Stimulated activated CD4-positive, alpha-beta T cell treated with anti-CD3 and anti-CD28 coated beads, Interleukin-12 subunit alpha, Interleukin-12 subunit beta, amount 100 ng/mL, for 4 hours (primary cell): ENCODE measurements at places on chromosomes 7 and 10.

GRCh38 chr7:124724507-124725192 lies 40.9 kb downstream of the GPR37 start:
- no peak for DNase-seq

DNA sequence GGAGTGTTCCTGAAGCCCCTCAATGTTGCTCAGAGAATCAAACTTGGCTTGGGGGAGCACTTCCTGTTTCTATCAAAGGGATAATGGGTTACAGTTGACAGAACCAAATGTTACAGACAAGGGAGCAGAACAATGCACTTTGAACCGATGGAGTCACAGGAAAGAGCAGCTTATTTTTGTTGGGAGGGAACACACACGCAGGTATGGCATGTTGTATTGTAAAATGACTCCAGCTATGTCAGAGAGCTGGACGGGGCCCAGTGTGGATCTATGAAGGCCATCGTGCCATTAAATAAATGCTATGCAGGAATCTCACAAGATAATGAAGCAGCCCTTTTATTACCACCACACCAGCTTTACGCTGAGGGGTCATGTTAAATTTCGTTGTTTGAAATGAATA lies 35.1 kb downstream of the RHOBTB1 start:
- DNase-seq, result no peak

DNA sequence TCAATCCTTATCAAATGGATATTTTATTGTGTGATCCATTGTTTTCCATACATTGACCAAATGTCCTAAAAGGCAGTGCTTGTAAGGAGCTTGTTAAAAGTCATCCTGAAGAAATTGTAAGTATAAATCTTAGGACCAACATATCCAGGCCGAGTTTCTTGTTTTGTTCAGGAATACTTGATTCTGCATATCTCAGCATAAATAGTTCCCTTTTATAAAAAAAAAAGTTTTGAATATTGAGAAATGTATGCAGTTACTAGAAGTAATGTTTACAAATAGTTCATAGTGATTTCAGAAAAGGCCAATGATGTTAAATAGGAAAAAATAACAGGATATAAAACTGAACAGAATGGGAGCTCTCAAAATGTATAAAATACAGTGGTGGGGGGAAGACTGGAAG lies 6.6 kb downstream of the GRID1 start:
- DNase-seq, result no peak

- DNase-seq, result no peak
Measured at GRCh38 chr7:65992526-65992925, 10.5 kb upstream of the GUSB start.

DNA sequence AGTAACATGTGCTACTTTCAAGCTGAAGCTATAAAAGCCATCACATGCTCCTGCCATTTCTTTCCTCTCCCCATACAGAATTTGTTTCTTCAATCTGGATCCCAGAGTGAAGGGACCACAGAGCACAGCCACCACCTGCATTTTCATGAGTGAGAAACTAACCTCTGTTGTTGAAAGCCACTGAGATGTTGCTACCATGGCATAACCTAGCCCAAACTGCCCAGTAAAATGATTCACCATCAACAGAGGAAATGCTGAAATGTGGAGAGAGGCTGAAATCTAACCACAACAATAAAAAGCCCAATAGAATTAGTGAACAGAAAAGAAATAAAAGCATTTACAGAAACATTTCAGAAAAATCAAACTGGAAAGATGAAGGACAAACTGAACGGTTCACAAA lies 125.2 kb downstream of the AMPH start:
- no peak for DNase-seq

DNA sequence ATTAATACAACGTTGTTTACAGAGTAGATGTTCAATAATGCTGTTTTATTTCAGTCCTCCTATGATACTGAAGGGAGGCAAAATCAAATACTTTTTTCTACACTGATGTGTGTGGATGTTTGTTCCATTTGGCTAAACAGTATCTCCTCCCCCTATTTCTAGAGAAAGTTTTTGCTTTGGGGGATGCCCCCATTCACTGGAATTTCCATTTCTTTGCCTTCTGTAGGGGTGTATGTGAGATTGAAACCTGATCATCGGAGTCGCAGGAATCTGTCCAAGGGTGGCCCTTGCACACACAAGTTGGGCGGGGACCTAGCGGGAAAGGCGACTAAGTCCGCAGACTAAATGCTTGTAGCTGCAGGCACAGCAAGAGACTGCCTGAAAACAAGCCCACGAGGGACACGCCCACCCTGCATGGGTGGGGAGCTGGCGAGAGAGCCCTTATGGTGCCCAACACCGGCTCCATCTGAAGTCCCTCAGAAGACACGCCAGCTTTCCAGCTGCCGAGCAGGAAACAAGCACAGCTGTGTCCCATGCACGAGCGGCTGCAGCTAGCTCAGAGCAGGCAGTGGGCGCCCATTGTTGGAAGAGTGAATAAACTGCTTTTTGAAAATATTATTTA lies 58.0 kb downstream of the ESYT2 start:
- no peak for DNase-seq

DNA sequence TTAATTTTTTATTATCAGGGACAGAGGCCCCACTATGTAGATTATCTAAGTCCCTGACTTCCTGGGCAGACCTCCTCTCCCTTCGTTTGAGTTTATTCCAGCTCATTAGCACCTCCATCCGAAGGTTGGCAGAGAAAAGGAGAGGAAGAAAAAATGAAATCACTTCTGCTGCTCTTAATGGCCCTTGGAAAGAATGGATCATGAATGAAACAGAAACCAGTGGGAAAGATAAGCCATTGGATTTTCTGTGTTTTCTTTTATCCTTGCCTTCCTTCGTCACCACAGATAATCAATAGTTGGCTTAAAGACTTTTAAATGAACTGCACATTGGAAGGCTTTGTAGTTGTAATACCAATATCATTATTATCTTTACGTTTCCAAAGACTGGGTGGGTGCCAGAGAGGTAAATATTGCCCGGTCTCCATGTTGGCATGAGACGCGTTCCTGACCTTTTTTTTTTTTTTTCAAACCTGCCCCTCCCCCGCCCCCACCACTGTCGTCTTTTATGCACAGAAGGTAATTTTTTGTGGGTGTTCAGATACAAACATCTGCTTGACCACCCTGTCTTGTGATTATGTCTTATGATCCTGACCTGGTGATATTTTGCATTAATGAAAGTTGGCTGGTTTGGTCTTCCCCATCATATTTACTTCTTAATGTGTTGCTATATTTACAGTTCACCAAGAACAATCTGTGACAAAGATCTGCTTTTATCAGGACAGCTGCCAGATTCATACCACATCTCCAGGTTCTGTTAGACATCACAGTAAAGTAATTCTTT lies 116.8 kb downstream of the ARID5B start:
- DNase-seq, result no peak

DNA sequence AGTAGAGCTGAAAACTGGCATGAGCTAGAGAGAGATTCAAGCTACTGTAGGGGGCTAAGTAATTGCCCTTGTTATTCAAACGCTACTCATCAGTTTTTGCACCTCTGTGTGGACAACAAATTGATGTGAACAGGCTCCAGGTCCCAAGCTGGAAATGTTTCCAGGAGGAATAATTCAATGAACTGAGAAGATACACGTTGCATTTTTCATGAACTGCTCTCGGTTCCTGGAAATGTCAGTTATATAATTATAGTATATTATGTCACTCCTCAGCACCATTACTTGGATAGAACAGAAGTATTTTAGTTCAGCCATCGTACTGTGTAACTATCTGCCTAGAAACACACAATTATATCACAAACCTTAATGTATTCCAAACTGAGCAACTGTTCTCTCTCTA lies 65.9 kb upstream of the A1CF start:
- no peak for DNase-seq

- peak; percentile 29 for DNase-seq
Measured at GRCh38 chr10:24723788-24724380, at the start of gene ARHGAP21. Gene ARHGAP21 (minus strand): TSS chr10:24723887. CDS start chr10:24721899, 1,988 bp downstream.

GRCh38 chr7:2585446-2585845 lies 26.7 kb downstream of the IQCE start:
- no peak for DNase-seq

DNA sequence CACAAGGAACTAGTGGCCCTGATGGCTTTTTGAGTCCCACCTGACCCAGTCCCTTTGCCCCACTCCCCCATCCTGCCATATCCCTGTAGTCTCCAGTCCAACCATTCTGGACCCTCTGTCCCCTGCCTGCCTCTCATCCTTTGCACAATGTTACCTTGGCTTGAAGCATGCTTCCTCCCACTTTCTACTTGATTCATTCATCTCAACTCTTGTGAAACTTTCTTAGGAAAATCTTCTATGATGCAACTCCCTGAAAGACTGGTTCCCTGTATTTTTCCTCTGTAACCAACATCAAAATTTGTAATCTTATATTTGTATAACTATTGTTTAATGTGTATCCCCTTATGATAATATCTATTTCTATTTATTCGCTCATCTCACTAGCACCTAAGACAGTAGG lies 151.5 kb downstream of the LRRTM3 start:
- no peak for DNase-seq

GRCh38 chr10:68559251-68559650 lies 886 bp upstream of the TET1 start:
- no peak for DNase-seq

DNA sequence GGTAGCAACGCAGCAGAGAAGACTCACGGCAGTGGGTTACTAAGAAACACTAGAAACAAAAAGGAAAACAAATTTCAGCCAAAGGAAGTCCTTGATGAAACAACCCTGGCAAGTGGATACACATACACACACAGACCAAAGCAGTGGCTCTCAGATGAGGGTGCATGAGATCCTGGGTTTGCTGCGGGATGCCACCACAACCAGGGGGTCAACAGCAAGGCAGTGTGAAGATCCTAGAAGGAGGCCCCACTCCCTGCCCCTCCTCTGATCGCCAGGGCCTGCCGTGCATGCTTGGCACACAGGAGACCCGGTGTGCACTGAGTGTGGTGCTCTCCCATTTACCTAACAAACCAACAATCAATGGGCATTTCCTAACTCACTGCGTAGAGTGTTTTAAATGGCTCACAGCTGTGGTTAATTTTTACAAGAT lies 252.3 kb upstream of the KLF14 start:
- no peak for DNase-seq

DNA sequence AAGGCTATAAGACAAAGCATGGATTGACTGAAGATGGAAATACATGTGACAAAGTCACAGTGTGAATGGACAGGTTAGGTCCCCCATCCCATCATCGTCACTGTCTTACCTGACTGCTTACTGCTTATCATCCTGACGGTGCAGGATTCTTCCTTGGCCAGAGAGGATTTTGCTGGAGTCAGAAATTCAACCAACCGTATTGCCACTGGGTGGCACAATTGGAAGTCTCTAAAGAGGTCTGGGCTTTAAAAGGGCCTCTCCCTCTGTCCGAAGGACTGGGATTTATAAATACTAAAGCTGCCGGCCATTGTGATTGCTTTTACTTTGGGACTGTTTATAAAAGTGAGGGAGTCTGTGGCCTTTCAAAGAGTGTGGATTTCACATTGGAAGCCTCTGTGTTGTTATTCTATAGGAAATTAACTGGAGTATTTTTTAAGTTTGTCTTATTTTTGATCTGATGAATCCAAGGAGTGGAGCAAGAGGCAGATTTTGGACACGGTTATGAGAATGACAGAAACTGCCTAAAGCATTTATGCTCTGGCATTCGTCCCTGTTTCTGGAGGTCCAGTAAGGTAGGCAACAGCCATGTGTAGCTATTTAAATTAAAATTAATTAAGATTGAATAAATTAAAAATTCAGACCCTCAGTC lies 113.3 kb upstream of the CREB5 start:
- no peak for DNase-seq

- DNase-seq, result no peak
Measured at GRCh38 chr7:1746491-1746975, 76.5 kb downstream of the ELFN1 start.

DNA sequence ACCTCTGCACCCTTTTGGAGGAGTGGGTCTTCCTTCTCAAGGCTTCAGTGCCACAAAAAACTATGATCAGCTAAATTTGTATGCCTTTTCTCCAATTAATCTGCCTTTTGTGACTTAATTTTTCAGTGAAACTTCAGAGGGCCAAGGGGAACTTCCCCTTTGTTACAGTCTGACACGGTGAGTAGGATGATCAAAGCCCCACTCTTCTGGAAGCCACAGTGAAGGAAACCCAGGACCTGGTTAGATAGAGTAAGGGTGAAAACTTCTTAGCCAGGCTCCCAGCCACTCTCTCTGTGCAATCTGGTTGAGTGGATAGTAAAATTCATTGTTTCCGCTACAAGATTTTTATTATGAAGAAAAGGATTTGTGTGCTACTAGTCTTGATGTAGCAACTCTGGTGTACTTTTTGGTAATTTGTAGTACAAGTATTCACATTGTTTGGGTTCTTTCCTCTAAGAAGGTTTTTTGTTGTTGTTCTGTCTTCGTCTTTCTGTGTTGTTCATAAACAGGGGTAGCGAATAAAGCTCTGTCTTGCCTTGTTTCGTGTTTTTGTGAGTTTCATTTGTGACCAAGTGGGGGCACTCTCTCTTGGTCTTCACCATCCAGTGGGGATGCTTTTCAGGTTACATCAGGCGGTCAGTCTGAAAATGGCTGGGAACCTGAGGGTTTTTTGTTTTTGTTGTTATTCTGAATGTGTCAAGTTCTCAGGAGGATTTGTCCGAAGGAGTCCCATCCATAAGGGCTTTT lies 268.5 kb upstream of the NPSR1 start:
- no peak for DNase-seq

- no peak for DNase-seq
Measured at GRCh38 chr10:94383530-94383929, 18.8 kb upstream of the TBC1D12 start.

DNA sequence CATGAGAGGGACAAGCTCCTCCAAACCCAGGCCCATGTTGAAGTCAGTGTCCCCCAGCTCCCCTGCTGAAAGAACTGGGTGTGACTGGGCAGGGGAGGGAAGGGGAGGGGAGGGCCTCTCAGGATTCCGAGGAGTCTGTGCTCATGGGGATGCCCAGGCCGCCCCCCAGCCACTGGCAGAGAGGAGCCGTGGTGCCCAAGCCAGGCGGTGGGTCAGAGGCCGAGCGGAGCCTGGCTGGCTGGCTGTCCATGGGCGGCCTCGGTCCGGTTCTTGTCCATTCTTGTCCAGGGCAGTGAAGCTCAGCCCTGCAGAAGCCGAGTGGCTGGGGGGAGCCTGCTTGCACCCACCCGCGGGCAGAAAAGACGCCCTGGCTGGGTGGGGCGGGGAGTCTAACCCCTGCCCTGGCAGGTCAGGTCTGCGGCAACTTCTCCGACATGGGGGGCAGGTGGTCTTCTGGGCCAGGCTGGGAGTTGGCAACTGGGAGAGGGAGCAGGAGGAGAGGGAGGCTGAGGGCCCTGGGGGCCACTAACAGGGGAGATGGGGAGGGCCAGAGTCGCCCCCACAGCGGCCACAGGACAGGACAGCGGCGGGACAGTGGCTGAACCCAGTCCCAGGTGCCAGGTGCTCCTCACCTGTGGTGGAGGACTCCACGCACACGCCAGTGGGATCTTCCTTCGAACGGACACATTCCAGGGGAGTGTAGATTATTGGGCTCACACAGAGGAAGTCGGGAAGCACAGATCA lies 54.1 kb downstream of the FOXL3 start:
- DNase-seq, result no peak

GRCh38 chr7:150357771-150358427 lies 10.7 kb upstream of the REPIN1 start:
- DNase-seq, result no peak

GRCh38 chr7:152451356-152451755 lies 15.6 kb upstream of the KMT2C start:
- no peak for DNase-seq

- no peak for DNase-seq
Measured at GRCh38 chr7:139725858-139726484, 51.8 kb downstream of the HIPK2 start.
